NCI-H526 treated with DMSO at 0.1 percent for 48 hours (cell line): ENCODE measurements at places on chromosomes 7 and 10.

DNA sequence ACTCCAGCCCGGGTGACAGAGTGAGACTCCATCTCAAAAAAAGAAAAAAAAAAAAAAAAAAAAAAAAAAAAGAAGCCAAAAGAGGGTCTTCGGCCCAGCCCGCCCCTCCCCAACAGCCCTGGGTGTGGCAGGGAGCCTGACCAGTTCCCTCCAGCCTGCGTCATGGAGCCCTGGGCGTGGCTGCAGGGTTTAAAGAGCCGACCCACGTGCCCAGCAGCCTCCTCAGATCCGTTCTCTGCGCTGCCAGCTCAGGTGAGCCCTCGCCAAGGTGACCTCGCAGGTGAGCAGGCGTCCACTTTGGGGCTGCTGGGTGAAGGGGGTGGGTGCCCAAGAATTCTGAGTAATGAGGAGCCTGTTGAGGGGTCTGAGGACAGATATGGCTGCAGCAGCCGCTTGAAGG is at the start of gene FXYD4:
TSS of gene FXYD4 (plus strand) at position 219 of the 400 bp plus-strand sequence. CDS start 2,111 bp downstream, outside the sequence.
- DNase-seq = no peak

DNA sequence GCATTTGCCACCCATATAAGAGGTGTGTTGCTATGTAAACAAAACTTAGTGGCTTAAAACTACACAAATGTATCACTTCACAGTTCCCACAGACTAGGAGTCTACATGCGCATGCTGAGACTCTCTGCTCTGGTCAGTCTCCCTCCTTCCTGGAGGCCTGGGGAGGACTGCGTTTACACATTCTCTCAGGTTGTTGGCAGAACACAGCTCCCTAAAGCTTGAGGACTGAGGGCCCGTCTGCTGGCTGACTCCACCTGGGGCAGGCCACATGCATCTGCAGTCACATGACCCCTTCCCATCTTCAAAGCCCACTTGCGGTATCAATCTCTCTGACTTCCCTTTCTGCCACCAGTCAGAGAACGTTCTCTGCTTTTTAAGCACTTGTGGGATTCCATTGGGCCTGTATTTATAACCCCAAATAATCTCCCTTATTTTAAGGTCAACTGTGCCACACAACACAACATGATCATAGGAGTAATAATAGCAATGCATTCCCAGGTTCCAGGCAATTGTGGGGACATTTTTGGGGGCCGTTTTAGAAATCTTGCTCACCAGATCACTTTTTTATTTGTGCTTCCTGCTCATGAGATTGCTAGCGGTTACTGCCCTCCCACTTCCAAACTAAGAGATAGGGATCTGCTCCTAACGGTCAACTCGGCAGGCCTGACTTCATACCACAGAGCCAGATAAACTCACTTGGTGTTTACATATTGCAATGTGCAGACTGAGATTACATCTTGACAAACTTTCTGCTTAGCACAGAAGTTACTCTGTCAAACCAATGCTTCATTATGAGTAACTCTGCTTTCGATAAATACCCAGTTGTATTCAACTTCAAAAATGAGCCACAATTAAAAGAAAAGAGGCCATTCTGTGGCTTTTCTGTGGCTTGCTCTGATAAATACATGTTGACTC is 96.3 kb downstream of the ALOX5 start:
- DNase-seq = no peak

- DNase-seq = no peak
These were observed 6.7 kb upstream of the TPST1 start for GRCh38 chr7:66198469-66198868.

DNA sequence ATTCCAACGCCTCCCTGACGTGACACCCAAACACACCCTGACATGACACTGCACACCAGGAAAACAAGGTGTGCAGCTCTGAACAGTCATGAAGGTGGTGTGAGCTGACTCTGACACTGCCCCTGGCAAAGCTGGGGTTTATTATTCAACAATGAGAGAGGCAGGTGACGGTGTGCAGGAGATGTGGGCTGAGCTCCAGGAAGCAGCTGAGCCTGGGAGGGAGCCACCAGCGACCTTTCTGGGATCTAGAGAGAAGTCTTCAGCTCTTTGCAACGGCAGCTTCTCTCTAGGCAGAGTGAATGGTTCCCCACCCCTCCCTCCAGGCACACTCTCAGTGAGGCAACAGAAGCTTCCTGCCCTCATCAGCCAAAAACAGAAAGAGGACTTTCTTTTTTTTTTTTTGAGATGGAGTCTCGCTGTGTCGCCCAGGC is 65.6 kb downstream of the SH3PXD2A start:
- peak; percentile 9 for DNase-seq

- DNase-seq = no peak
These were observed 16.2 kb downstream of the CNNM1 start for GRCh38 chr10:99345350-99345749.
